NCI-H1694 treated with DMSO at 0.1 percent for 48 hours (cell line): ENCODE measurements at places on chromosomes 16 and 17.

- DNase-seq = no peak
Measured at GRCh38 chr17:17067257-17067656, 25.0 kb downstream of the MPRIP start.

DNA sequence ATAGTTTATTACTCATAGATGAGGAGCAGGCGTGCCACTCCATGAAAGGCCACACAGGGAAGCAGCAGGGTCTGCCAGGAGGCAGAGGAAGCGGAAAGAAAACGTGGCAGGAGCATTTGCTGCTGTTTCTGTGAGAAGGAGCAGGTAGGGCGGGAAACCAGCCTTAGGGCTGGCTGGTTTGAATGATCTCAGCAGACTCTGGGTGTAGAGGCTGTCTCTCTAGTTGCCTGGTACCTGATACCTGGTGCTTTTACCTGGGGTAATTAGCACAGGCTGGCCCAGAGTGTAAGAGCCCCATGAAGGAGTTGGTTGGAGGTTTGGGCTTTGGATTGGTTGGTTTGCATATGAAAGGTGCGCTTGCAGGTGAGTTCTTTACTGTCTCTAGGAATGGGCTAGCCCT, 205.0 kb upstream of the CACNG3 start:
- DNase-seq = no peak

- no peak for DNase-seq
Measured at GRCh38 chr17:3889325-3890012, 3.4 kb downstream of the CAMKK1 start.

DNA sequence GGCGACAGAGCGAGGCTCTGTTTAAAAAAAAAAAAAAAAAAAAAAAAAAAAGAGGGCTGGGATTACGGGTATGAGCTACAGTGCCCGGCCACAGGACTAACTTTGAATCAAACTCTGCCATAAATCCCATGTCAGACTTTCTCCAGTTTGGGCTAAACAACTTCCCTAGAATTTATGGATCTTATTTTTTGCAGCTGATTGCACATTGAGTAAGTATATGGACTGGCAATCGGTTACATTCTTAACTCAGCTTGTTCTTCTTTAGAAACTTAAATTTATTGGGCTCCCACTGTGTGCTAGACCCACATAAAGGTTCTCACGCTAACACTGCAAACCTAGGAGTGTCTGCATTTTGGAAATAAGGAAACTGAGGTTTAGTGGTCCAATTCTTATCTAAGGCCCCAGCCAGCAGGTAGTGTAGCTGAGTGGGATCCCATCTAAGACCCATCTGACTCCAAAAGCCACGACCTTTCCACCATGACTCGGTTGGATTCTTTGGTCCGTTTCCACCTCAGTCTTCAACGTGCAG, 718 bp upstream of the CBFB start:
- DNase-seq = no peak

DNA sequence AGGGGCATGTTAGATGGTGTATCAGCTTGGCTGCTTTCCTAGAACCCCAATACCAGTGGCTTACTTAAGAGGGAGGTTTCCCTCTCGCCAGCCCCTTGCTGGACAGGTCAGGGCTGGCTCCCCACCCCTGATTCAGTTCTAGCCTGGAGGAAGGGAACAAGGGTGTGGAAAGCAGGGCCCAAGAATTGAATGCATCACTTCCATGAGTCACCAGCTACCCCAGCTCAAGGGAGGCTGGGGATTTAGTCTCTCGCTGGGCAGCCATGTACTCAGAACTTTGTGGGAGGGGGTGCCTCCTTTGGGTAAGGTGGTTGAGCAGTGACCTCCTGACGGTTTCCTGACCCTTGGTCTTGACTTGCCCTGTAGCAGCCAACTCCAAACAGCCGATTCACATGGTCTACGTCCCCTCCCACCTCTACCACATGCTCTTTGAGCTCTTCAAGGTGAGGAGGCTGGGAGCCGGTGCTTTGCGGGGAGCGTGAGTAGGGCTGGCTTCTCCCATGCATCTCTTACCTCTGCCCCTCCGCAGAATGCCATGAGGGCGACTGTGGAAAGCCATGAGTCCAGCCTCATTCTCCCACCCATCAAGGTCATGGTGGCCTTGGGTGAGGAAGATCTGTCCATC, 12.8 kb downstream of the PDK2 start:
- no peak for DNase-seq

GRCh38 chr16:74449470-74449869, 28.2 kb upstream of the CLEC18B start:
- DNase-seq = no peak

GRCh38 chr16:64409783-64410210, 712.1 kb downstream of the CDH11 start:
- DNase-seq = no peak

GRCh38 chr17:1643293-1643998, 2.1 kb downstream of the SCARF1 start:
- no peak for DNase-seq

- no peak for DNase-seq
Measured at GRCh38 chr16:66581246-66581952, 2.1 kb downstream of the CMTM2 start.

DNA sequence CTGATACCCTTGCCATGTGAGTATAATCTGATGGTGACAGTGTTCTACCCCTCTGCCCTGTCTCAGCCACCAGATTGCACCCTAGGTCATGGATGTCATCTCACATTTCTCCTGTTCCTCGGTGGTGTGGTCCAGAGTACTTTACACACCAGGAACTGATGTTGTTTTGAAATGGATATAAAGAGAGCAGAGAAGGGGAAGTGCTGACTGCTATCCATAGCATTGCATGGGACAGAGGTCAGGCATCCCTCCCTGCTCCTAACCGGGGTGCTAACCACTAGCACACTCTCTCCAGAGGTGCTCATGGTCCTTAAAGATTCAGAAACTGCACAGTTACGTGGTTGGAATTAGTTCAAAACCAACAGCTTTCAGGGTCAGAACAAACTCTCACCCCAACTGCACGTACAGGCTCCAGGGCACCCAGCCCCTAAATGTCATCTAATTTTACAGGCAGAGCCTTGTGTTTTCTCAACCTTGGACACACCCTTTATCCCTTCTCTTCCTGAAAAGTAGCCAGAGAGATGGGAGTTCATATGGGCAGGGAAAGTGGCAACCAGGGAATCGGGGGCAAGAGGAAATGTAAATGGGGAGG, 16.3 kb downstream of the TTLL6 start:
- no peak for DNase-seq

DNA sequence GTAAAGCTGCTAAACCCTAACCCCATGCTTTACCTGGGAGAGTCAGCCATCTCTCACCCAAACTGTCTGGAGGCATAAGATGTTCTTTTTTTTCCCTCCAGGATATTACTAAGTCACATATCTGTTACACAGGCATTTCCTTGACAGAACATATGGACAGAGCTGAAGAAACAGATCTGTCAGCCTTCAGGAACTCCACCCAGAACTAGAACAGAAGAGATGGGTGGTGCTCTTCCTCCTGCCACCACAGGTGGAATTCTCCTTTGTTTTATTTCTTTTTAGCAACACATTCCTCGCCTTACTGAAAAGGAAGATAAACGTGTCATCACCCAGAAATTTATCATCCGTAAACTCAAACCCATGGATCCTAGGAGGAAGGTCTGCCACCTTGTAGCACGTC, 8.8 kb downstream of the MYCBPAP start:
- no peak for DNase-seq

DNA sequence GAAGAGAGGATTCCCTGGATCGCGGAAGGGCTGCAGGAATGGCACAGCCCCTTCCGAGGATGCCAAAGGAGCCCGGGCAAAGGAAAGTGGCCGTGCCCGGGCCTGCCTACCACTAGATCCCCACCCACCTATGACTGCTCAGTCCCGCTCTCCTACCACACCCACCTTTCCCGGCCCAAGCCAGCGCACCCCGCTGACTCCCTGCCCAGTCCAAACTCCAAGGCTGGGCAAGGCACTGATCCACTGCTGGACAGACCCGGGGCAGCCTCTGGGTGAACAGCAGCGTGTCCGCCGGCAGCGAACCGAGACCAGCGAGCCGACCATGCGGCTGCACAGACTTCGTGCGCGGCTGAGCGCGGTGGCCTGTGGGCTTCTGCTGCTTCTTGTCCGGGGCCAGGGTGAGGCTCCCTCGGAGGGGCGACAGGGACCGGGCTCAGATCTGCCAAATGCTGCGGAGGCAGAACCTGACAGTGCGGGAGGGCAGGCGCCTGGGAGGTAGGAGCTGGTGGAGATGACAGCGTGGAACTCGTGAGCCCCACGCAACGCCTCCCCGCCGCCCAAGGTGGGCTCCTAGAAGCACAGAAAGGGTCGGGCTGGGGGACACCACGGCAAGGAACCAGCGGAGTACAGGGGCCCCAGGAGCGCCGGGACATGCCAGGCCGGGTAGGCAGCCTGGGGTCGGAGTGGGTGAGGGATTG, at the start of gene CES2:
TSS of gene CES2 (plus strand) at position 203 of the 698 bp plus-strand sequence. CDS start at position 323, 120 bp downstream.
- DNase-seq = no peak

- no peak for DNase-seq
Measured at GRCh38 chr16:30418350-30419181, 11.2 kb downstream of the ZNF771 start.

- DNase-seq = no peak
Measured at GRCh38 chr16:787978-788398, at the start of gene RPUSD1. Gene RPUSD1 (minus strand): TSS chr16:788381. CDS start chr16:787737, 644 bp downstream.
